Activated naive CD4-positive, alpha-beta T cell (primary cell): ENCODE measurements at places on chromosomes 2 and 18.

GRCh38 chr2:168843253-168843652 is 40.8 kb downstream of the NOSTRIN start:
- DNase-seq: no peak

DNA sequence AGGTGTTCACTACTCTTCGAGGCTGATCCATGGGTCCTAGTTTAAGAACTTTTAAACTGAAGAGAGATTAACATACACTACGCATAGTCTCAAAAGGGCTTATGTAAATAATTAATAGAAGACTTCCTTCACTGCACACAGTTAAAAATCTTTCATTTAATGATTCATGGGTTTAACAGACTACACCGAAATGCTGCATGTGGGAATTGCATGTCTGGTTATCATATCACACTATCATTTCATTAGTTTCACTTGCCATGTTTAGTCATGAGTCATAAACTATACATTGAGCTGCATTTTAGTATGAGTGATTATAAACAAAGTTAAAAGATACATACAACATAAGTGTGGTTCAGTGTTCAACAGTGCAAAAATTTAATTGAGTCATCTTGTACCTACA is 31.2 kb downstream of the GLS start:
- DNase-seq: no peak

GRCh38 chr2:57372237-57372984 is 674.2 kb upstream of the VRK2 start:
- no peak for DNase-seq

DNA sequence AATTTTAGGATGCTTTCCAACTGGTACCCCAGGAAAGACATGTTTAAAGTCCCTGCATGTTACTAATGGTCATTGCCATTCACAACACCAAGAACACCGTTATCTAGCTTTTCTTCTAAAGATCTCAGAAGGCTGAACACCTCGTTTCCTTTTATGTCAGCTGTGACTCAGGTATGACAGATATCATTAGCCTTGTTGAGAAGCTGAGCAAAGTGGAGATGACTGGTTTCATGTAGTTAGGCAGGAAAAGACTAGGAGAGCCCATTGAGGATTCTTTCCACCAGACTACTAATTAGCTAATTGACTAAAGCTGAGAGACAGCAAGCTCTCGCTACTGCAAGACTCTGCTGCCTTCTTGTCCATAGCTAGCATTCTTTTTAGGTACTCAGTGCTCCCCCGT is 32.0 kb upstream of the ARL5A start:
- no peak for DNase-seq

DNA sequence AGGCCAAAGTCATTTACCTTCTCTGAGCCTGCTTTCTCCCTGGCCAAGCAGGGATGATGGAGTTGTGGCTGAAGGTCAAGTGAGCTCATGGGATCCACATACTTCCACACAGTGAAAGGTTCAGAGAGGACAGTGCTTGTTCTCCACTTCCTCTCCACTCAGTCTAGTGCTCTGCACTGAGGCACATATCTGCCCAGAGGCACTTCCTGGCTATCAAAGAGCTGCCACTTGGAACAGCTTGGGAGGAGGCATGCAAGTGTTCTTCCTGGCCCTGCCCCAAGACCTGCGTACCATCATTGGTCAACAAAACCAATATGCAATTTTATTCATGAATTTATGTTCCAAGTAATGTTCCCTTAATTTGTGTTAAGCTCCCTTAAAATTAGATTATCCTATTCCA is 71.9 kb downstream of the RNF152 start:
- DNase-seq: no peak

- no peak for DNase-seq
Measured at GRCh38 chr2:166373951-166374350, 1.8 kb downstream of the SCN9A start.

- no peak for DNase-seq
Measured at GRCh38 chr18:75574187-75574586, 146.7 kb upstream of the SMIM21 start.

- no peak for DNase-seq
Measured at GRCh38 chr2:160509016-160509415, 15.4 kb upstream of the RBMS1 start.

DNA sequence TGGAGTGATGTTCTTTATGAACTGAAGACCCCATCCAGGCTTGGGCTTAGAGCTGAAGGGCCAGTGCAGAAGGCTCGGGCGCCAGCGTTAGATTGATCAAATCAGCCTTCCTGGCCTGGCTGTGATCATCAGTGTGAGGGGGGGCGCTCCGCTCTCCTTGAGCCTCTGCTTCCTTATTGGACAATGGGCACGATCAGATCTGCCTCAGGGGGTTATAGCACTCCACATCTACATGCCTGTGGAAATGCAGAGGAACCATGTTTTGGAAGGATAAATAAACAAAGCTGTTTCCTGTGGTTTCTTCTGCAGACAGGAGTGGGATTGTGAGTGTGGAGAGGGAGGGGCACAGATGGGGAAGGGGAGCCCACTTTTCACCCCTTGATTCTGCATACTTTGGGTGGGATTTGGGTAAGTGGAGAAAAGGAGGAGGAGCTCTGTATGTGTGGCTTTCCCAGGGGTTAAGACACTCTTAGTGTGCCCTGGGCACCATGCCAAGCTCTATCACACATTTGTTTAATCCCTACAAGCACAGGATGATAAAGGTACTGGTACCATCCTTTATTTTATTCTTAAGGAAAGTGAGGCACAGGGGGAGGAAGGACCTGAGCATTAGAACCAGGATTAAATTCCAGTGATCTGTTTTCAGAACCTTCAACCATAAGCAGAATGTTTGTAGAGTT is 150.5 kb downstream of the EN1 start:
- no peak for DNase-seq
